Activated CD4-positive, alpha-beta T cell treated with anti-CD3 and anti-CD28 coated beads for 24 hours (primary cell): ENCODE measurements at places on chromosomes 5 and 9.

DNA sequence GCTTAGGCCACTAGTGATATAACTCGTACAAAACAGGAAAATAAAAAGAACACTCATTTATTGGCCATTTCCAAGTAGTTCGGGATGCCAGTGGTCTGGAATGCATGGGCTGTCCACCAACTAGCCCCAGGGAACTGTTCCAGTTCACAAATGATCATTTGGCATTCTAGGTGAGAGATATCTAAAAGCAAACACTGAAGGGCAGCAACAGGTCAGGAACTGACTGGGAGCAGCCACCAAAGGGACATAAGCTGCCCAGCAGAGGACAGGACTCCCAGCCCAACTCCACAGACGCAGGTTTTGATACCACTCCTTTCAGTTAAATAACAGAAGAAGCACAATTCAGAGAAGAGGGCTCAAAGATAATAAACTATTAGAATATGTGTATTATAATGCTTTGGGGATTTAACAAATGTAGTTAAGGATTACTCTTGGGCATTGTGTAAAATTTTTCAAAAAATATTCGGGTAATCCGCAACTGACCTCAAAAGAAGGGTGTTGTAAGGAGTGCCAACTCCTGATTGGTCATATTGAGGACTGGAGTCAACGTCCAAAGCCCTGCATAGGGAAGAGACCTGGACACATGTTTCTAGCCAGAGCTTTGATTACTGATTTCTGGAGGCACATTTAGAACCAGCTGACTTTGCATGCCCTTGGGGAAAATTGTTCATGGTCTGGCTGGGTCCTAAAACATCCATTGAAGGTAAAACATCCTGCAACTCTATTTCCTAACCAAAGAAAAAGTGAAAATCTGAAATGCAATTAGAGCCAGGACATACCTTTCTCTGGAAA, 320.0 kb downstream of the DNAH5 start:
- no peak for DNase-seq

DNA sequence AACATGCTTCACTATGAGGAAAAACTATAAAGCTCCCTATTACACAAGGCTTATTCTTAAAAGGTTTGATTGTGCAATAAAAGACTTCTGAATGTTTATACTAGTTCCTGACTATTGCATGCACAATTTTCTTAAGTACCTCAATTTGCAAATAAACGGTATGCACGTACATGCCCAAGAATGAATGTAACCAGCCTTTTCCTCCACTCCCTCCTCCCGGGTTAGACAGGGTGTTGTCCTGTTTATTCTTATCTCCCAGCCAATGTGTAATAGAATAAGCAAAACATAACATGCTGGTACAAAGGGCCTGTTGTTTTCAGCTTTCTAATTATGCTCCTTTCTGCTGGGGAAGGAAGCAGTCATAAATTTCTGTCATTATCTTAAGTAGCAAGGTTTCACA, 79.1 kb downstream of the AOPEP start:
- no peak for DNase-seq

DNA sequence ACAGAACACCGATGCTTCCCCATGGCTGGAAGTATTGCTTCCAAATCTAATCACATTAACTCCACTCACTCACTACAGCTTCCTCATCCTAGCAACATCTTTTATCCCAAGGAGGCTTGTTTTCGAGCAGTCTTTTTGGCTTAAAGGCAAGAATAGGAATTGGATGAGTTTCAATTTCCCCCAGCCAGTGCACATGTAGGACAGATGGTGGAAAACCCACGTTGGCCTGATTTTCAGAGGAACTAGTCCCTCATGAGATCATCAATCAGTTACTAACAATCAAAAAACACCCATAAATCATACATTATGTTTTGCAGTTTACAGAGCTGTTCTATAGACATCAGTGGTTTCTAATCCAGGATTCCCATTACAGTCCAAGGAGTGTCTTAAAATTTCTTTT, 48.5 kb upstream of the AGXT2 start:
- DNase-seq = no peak

GRCh38 chr9:113536483-113537228, 73.1 kb downstream of the RGS3 start:
- no peak for DNase-seq

- no peak for DNase-seq
Measured at GRCh38 chr5:122584411-122585300, 190.2 kb upstream of the SNX2 start.

DNA sequence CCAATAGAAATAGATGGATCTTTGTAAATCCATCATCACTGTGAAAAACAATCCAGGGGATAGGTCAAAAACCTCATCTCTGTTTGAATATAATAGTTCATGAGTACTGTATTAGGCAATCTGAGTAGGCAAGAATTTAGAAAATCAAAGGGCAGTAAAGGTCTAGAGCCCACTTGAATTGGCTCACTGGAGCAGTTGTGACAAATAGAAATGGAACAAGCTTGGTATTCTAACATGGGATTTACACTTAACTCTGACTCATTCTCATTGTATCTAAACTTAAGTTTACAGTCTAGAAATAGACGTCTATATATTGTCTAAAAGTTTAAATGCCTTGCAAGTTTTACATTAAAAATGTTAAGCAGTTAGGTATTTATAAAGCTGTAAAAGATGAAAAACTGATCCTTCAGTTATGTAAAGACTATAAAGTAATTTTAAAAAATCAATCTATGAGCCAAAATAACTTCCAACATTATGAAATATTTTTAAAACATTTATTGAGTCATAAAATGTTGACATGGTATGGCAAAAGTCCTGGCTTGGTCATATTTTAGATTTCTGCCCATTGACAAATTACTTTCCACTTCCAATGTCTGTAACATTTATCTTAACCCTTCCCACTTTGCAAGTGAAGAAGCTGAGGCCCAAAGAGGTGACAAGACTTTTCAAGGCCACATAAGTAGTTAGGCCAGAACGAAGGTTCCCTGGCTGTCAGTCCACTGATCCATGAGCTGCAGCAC, 203.7 kb upstream of the NREP start:
- no peak for DNase-seq

GRCh38 chr5:180324601-180324950, 28.6 kb downstream of the GFPT2 start:
- no peak for DNase-seq

- DNase-seq = no peak
Measured at GRCh38 chr9:129036923-129037766, 719 bp downstream of the MIGA2 start.

DNA sequence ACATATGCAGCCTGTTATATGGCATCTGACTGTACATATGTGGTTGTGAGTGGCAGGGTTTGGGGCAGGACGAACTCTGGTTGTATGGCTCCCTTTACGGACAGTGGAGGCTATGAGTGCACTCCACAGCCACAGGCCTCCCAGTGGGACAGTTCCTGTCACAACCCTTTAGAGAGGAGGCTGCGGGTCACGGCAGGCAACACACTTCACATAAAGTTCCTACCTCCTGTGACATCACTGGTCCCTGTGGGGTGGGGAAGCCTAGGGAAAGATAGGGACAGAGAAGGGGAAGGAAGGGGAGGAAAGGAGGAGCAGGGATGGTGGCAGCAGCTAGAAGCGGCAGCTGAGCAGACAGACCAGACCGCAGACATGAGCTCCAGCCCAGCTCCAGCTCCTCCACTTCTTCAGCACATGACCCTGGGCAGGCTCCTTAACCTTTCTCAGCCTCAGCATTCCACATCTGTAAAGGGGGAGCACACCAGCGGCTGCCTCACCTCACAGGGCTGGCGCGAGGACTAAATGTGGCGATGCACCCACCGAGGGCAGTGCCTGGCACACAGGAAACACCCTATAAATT, 27.4 kb upstream of the CORO2A start:
- no peak for DNase-seq

DNA sequence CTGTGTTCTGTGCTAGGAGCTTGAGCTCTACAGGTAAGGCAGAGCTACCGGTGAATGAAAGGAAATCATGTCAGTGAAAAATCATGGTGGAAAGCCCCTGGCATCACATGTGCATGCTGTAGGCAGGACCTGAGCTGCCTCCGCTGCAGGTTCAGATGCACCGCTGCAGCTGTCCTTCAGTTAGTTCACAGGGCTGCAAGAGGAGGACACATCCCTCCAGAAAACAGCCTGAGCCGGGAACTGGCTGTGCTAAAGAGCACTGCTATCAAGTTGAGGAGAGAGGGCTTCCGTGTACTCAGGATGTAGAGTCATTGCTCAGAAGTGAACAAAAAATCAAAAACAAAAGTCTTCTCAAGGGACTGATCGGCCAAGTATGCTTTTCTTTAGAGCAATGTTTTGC, 138.6 kb downstream of the ERCC6L2 start:
- no peak for DNase-seq

DNA sequence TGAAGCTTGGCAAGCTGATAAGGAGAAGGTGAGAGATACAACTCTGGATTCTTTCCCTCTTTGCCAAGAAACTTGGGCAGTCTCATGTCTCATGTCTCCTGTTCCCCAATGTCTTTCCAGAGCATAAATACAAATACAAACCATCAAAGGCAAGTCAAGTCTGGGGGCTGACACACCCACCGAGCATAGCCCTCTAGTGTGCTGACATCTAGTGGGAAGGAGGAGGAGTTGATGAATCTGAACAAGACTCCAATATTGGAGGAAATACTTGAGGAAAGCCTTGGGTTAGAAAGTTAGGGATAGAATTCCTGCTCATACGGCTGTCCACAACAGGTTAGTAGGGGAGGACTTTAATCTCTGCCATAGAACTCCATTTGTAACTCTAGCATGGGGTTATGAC, 8.6 kb downstream of the MLANA start:
- DNase-seq = no peak

DNA sequence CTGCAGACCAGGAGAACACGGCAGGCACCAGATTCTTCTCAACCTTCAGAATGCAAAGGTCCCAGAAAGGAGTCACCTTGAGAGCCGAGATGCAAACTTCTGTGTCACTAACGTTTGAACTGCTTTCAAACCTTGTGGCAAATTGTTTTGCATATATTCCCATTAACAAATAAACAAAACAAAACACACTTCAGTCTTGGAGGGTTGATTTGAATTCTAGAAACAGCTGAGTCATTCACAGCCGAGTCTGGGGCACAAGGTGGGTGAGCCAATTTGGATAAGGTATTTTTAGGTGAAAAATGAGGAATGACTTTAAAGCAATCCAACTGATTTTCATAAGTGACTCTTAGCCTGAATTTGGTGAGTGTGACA, 38.8 kb upstream of the ANKRD33B start:
- DNase-seq = no peak
